Activated CD8-positive, alpha-beta memory T cell treated with anti-CD3 and anti-CD28 coated beads for 1 hour (primary cell): ENCODE measurements at places on chromosomes 4 and X.

- DNase-seq: no peak
Observed at GRCh38 chr4:62881901-62882300, 1527.3 kb downstream of the TECRL start.

- no peak for DNase-seq
Observed at GRCh38 chr4:72935462-72935861, 134.1 kb downstream of the COX18 start.

DNA sequence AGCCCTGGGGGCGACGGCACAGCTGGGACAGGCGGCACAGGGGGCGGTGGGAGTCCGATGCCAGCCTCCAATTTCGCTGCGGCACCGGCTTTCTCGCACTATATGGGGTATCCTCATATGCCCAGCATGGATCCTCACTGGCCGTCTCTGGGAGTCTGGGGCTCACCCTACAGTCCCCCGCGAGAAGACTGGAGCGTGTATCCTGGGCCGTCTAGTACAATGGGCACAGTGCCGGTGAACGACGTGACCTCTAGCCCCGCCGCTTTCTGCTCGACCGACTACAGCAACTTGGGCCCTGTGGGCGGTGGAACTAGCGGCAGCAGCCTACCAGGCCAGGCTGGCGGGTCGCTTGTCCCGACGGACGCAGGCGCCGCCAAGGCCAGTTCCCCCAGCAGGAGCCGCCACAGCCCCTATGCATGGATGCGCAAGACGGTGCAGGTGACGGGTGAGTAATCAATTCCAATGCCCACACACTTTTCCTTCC is 500 bp downstream of the CDX4 start:
- DNase-seq: no peak

DNA sequence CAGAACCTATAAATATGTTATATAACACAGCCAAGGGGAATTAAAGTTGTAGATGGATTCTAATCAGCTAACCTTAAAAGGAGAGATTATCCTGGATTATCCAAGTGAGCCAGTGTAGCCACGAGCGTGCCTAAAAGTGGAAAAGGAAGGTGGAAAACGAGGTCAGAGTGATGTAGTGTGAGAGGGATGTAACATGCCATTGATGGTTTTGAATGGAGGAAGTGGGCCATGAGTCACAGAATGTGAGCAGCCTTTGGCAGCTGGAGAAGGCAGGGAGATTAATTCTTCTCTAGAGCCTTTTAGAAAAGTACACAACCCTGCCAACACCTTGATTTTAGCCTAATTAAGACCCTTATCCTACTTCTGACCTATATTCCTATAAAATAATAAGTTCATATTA is 149.1 kb downstream of the SLC39A8 start:
- no peak for DNase-seq
